ENCODE measurements at places on chromosomes 7 and 10. TPM values are rescaled to one million over a fixed set of nuclear protein-coding genes. Genes with fewer than 3 reads are reported as not detected.

DNA sequence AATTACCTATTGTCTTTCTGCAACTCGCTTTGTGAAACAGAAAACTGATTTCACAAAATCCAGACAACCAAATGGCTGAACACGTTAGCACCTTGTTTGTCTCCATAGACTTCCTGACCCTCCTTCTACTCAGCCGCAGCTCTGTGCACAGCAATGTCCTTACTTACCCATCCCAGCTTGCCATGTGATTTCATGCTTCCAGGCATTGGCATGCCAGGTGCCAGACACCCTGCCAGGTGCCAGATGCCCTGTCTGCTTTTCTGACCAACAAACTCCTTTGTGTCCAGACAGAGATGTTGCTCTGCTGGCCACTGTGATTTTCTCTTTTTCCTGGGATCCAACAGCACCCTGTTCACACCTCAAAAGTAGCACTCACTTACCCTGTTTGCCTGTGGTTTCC lies 16.1 kb upstream of the FAM170B start:
- no peak overlapping the region for H3K27ac ChIP-seq
- H3K36me3 ChIP-seq = no peaks in the 10 kb centered on the region
- H3K27me3 ChIP-seq = no peaks in the 10 kb centered on the region
- no peaks in the 10 kb centered on the region for H3K4me1 ChIP-seq
- no peak for DNase-seq

- H3K4me3 ChIP-seq = no peak overlapping the region
- no peak overlapping the region for H3K27ac ChIP-seq
- H3K27me3 ChIP-seq = no peaks in the 10 kb centered on the region
- DNase-seq = no peak
- H3K36me3 ChIP-seq = no peaks in the 10 kb centered on the region
Measured at GRCh38 chr7:39979406-39980073, 29.5 kb downstream of the CDK13 start.

DNA sequence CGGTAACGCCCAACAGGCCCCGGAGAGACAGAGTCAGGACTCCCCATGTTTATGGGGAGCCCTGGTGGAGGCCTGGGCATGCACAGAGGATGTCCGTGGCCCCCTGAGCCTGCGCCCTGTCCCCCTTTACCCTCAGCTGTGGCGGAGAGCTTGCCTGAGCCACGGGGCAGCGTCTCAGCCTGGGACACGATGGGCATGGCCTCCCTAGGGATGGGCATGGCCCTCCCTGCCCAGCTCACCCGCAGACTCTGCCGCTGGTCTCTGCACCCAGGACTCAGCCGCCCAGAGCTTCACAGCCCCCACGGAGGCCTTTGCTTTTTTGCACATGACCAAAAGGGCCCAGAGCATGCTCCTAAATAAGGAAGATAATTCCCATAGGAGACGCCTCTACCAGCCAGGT lies 394.2 kb downstream of the PTPRN2 start:
- no peak for DNase-seq
- no peaks in the 10 kb centered on the region for H3K4me1 ChIP-seq
- no peak overlapping the region for H3K4me3 ChIP-seq
- H3K27ac ChIP-seq = no peak overlapping the region
- H3K36me3 ChIP-seq = no peaks in the 10 kb centered on the region

DNA sequence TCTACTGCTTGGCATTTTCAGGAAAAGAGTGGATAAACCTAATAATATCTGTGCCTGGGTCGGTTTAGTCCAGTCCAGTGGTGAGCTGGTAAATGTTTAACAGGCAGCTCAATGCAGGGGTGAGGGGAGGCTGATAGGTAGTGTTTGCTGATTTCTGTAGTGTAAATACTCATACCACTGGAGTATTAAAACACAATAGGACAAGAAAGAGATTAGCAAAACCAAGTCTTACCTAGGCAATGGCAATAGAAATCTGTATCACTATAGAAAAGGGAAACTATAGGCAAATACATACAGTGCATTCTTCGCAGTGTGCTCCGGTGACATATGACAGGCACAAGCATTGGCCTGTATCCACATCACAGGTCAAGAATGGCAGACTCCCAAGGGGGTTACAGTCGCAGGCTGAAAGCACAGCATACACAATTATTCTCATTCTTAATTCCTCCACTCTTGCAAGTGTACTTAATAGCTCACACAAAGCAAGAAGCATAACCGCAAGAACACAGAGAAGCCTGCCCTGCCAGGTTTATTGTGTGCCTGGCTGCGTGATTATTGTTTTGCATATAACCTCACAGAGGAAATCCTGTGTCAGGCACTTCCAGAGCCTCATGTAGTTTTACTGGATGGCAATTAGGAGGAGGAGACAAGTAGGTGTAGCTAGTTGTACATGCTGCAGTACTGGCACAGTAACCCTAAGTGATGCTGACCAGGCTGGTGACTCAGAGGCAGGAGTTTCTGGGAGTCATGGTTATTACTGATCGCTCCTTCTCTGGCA lies 35.0 kb downstream of the LAMB4 start:
- H3K4me3 ChIP-seq = no peak overlapping the region
- H3K27ac ChIP-seq = peak overlapping the region; percentile 50
- H3K4me1 ChIP-seq = peaks cover 6% of the 10 kb centered on the region
- no peaks in the 10 kb centered on the region for H3K27me3 ChIP-seq
- no peaks in the 10 kb centered on the region for H3K36me3 ChIP-seq

The SPDYE11 gene
- not detected for total RNA-seq

The NPSR1 gene
- total RNA-seq = not detected

- DNase-seq = no peak
- H3K4me3 ChIP-seq = no peak overlapping the region
- no peaks in the 10 kb centered on the region for H3K27me3 ChIP-seq
- no peak overlapping the region for H3K27ac ChIP-seq
Measured at GRCh38 chr10:67815571-67816059, 22.4 kb downstream of the DNAJC12 start.

Data from right atrium auricular region (tissue), 2 donors.